Frontal cortex (tissue), 4 donors: ENCODE measurements at places on chromosomes 6 and 20.

DNA sequence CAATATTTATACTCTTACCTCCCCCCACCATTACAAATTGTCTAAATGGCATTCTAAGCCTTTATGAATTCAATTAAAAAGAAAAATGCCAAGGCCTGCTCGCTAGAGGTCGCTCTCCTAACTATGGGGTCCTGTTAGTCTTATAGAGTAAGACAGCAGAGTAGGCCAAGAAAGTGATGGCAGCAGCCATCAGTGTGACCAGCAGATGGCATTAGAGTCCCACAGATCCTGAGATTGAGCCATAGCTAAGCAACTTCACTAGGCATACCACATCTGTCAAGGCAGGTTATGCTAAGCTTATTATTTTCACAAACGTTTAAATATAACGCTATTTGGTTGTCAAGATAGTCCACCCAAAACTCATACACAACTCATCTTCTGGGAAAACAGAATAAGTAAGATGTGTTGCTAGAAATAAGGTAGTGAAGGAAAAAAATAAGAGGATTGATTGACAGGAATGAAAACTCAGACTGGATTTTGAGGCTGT, 57.6 kb upstream of the SCAF8 start:
- peak; percentile 76 for DNase-seq

GRCh38 chr6:2274981-2275891, 29.8 kb upstream of the GMDS start:
- DNase-seq, result no peak

GRCh38 chr6:18363746-18364145, 23.4 kb upstream of the RNF144B start:
- DNase-seq, result no peak

DNA sequence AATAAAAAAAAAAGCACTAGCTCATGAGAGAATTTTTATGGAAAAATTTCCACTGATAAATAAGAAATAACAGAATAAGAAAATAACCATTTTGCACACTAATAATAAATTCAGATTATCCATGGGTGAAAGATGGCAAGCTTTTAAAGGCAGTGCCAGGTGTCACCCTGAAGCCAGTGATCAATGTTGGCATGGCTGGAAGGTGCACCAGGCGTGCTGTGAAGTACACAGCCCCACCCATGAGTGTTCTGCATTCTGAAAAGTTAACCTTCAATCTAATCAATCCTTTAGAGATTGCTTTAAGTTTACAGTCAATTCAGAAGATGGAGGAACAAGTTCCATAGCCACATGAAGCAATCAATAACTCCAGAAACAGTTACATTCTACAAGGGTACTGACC, 284.4 kb downstream of the C6orf118 start:
- no peak for DNase-seq

GRCh38 chr20:62266340-62266739, 28.0 kb downstream of the OSBPL2 start:
- no peak for DNase-seq

GRCh38 chr6:127031511-127031910, 87.0 kb upstream of the RSPO3 start:
- no peak for DNase-seq

GRCh38 chr20:25364180-25364788, 26.4 kb downstream of the ABHD12 start:
- no peak for DNase-seq

- DNase-seq, result no peak
Measured at GRCh38 chr6:66940003-66940402, 1233.0 kb upstream of the EYS start.

DNA sequence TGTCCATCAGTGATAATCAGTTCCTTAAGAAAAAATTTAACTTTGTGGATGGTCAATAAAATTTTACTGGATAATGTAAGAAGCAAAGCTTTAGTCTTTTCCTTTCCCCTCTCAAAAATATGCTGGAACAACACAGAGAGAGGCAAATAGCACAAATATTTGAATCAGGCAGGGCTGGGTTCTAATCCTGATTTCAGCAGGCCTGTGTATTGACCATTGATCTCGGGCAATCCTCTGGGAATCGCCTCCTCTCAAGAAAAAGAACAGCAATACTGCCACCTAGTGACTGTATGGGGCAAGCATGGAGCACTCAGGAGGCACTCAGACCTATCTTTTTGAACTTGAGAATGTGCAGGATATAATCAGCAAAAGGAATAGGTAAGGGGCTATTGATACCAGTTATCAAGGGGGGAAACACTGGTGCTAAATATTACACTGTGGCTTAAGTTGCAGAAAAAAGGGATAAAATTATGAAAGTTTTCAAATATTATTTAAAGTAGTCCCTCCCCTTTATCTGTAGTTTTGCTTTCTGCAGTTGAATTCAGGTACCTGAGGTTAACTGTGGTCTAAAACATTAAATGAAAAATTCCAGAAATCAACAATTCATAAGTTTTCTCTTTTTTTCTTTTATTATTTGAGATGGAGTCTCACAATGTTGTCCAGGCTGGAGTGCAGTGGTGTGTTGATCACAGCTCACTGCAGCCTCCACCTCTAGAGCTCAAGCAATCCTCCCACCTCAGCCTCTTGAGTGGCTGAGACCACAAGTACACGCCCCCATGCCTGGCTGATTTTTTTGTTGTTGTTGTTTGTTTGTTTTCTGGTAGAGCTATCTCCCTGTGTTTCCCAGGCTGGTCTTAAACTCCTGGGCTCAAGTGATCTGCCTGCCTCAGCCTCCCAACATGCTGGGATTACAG, 91.8 kb upstream of the NHSL1 start:
- peak; percentile 21 for DNase-seq

DNA sequence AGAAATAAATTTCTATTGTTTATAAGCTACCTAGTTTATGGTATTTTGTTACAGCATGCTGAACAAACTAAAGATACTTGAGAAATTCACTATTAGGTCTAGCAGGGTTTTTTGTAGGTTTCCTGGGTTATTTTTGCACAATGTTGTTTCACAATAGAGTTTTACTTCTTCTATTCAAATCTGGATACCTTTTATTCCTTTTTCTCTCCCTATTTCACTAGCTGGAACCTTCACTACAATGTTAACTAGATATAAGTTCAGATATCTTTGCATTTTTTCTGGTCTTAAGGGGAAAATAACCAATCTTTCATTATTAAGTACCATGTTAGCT, 237.7 kb upstream of the CITED2 start:
- DNase-seq, result no peak

DNA sequence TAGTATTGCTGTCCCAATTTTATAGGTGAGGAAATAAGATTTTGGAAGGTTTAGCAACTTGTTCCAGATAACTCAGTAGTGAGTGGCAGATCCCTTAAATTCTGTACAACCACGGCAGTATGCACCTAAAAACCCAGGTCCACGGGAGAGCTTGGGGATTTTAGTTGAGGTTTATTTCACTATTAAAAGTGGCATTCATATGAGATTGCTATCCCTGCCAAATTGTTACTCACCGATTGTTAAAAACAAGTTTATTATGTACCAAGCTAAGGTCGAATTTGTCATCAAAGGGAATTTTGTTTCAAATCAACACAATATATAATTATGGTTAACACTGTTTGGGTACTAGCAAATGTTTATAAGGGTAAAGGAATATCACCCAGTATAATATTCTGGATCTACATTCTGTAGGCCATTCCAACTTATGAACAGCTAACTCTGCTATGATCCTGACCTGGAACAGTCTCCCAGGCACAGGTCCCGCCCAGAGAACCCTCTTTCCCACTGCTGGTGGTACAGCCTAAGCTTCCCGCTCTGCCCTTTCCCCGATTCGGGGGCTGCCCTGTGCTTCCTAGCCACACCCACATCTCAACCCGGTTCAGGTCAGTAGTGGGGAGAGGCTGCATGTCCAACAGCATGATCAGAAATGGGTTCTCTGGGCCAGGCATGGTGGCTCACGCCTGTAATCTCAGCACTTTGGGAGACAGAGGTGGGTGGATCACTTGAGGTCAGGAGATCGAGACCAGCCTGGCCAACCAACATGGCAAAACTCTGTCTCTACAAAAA, 24.9 kb downstream of the GPLD1 start:
- no peak for DNase-seq

GRCh38 chr6:161356167-161356854, 82.5 kb upstream of the AGPAT4 start:
- DNase-seq, result no peak

- no peak for DNase-seq
Measured at GRCh38 chr20:14344746-14345145, 7.3 kb upstream of the FLRT3 start.

DNA sequence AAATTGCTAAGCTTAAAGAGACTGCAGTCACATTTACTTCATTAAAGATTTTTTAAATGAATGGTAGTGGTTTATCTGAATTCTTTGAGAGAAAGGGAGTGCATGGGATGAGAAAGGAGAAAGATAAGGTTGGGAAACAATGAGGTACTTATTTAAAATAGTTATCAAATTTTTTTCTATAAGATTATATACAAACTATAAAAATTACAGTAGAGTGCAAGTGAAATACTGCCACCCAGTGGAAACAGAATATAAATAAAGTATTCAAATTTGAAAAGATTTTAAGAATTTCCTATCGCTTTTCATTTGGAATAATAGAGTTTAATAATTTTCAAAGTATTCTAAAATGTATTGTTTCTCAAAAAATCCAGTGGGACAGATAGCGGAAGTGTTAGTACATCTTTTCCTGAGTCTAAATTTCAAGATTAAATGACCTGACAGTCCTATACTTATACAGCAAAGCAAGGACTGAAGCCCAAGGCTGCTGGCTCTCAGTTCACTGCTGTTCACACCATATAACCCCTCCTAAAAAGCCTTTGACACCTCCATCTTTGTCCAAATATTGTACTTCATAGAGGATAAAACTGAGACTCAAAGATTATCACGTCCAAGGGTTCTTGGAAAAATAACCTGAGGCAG, 31.1 kb downstream of the EPM2A start:
- DNase-seq, result no peak

GRCh38 chr20:22214296-22214695, 370.1 kb downstream of the FOXA2 start:
- DNase-seq, result no peak

DNA sequence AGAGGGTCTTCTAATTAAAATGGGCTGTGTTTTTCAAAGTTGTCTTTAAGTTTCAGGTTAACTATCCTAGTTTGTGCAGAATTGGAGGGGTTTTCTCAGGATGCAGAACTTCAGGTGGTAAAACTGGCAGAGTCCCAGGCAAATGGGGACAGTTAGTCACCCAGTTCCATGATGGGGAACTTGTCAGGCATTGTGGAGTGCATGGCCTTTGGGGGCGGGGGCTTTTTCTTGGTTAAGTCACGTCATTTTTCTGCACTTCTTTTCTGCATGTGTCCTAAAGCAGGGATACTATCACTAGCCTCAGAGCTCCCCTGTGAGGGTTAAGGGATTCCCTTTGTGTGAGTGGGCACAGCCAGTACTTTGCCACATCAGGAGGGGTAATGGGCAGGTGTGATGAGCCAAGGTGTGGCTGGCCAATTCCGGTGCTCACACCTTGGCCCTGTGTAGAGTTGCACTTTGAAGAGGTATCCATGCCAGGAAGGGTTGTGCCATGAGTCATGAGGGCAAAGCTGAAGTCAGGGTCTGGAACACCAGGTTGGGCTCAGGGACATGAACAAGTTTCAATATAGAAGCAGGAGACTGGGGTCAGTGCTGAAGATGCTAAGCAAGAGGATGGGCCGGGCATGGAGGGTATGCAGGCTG, 126.0 kb upstream of the RREB1 start:
- no peak for DNase-seq

GRCh38 chr20:36181934-36182603, 27.5 kb downstream of the EPB41L1 start:
- no peak for DNase-seq

- DNase-seq, result no peak
Measured at GRCh38 chr6:167811442-167812087, 15.1 kb upstream of the AFDN start.

DNA sequence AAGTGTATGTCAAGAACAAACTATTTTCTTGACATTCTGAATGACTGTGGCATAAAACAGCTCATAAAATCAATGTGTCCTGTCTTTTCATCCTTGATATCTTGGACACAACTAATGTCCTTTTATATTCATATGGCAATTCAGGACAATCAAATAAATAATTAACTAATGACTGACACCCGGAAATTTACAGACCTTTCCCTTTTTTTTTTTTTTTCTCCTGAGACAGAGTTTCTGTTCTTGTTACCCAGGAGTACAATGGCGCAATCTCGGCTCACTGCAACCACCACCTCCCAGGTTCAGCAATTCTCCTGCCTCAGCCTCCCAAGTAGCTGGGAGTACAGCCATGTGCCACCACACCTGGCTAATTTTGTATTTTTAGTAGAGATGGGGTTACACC, 107.1 kb upstream of the LGSN start:
- DNase-seq, result no peak

GRCh38 chr6:152836523-152836922, 85.9 kb downstream of the VIP start:
- DNase-seq, result no peak

DNA sequence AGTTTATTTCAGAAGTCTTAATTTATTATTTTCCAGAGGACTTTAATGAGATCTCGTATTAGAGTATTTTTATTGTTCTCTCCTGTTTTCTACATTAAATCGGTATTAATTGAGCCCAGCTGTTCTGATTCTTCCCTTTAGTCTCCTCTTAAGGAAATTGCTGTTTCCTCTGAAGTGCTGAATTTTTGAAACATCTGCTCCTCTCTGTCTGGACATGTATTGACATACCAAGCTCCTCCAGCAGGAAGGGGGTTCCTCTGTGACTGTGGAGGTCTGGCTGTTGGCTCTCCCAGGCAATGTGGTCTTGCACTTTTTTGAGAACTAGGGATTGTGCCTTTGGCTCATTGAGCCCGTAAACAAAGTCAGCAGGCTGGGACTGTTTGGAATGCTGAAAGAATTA, 74.9 kb downstream of the MAP3K4 start:
- DNase-seq, result no peak

- DNase-seq, result no peak
Measured at GRCh38 chr6:118350881-118351430, 197.1 kb upstream of the PLN start.

DNA sequence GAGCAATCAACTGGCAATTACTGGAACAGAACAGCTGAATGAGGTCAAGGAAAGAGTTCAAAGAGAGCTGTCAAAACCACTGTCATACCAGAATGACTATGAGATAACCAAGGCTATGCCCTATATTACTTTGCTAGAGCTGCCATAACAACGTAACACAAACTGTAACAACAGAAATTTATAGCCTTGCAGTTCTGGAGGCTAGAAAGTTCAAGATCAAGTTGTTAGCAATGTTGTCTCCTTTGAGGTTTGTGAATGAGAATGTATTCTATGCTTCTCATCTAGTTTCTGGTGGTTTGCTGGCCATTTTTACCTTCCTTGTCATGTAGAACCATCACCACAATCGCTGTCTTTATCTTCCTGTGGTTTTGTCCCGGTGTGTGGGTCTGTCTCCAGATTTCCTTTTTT, 1323.0 kb upstream of the GJE1 start:
- no peak for DNase-seq

GRCh38 chr6:109821428-109821827, 130.3 kb downstream of the FIG4 start:
- no peak for DNase-seq

DNA sequence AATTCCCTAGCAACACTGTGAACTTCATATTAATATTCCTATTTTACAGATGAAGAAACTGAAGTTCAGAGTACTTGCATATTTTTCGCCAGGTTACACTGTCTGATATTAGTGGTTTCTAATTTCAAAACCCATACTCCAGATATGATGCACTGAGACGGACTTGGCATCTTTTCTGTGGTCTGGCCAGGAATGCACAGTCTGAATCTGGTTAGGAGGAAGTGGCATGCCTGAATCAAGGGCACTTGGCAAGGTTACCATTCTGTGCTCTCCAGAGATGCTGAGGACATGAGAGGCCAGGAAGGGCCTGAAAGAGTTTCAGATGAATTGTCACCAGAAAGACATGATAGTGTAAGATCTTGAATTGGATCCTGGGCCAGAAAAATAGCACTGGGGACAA, 150.1 kb downstream of the HAO1 start:
- DNase-seq, result no peak

GRCh38 chr6:36028877-36029324, 1.3 kb downstream of the MAPK14 start:
- peak; percentile 28 for DNase-seq
